ENCODE measurements at places on chromosomes 5 and 9. TPM values are rescaled to one million over a fixed set of nuclear protein-coding genes. Genes with fewer than 3 reads are reported as not detected.

GRCh38 chr5:90911169-90911568, 352.6 kb downstream of the ADGRV1 start:
- no peak for DNase-seq

Gene NTRK2
- 2.3 TPM for total RNA-seq

- no peak for DNase-seq
These were observed 451.3 kb upstream of the KLF4 start for GRCh38 chr9:107940616-107941595.

Gene NRG2
- not detected for total RNA-seq

Gene GAS1
- 0.62 TPM for total RNA-seq

GRCh38 chr9:107337676-107338590, 54.9 kb downstream of the RAD23B start:
- no peak for DNase-seq

DNA sequence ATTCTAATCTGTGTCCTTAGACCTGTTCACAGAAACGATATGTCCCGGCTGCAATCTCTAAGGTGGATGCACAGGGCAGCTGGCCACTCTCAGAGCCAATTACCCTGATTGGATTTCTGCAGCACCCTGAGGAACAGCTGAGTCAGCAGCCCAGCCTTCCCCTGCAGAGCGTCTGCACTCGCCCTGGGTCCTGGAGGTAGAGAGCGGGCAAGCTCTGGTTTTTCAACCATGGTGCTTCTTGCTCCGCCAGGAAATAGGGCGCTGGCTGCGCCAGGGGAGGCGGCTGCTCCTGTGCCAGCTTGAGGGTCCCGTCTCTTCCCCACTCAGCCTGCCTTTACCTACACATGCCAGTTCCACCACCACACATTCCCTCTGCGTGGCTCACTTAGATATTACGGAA, 19.2 kb downstream of the NDUFS6 start:
- DNase-seq: no peak

DNA sequence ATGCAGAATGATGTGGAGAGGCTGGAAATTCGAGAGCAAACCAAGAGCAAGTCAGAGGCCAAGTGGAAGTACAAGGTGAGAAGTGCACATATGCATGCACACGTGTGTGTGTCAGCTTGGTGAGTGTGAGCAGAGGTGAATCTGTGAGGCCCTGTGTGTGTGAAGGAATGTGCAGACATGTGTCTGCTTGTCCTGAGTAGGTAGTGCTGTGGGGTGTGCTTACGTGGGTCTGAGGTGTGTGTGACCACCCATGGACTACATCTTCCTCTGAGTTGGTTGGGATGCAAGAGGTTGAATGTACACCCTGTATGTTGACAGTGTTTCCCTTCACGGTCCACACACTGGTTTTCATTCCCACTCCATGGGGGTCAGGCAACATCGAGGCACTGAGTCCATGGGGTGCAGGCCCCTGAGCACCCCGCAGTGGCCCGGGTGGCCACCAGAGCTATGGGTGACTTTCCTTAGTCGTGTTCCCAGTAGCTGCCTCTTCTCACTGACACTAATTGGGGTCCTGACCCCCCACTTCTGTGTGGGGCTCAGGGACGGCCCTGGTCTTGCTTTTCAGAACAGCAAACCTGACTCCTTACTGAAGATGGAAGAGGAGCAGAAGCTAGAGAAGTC, 86.7 kb downstream of the PHF2 start:
- DNase-seq: no peak

DNA sequence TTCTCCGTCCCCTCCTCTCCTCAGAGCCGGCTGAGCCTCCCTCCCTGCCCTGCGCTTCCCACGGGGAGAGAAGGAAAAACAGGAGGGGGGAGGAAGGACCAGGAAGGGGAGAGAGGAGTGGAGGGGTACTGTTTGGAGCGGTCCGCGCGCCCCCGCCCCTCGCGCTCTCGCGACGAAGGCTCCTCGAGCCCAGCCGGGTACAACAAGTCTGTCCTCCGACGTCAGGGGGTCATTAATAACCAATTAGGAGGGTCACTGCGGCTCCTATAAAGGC, 480 bp upstream of the PRDM12 start:
- DNase-seq: no peak

- DNase-seq: no peak
These were observed 25.2 kb upstream of the CEMIP2 start for GRCh38 chr9:71793386-71794105.

Gene KLF4
- total RNA-seq: 0.25 TPM

Gene MAST4
- 23.5 TPM for total RNA-seq

DNA sequence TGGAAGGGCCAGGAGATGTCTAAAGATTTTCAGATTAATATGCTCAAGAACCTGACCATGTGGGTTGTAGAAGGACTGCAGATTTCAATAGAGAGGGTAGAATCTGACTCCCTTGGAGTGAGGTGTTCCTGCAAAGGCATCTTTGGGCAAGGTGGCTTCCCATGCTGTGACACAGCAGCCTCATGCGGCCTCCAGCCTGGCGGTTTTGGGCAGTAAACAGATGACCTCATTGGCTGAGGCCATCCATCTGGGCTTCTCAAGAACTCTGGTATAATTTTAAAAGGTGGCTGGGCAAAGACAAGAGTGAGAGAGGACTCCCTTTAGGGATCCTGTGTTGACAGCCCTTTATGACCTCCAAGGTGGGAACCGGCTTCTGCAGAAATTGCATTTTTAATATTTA, 90.3 kb upstream of the ERCC6L2 start:
- no peak for DNase-seq

GRCh38 chr9:131590907-131591844, 45.9 kb downstream of the PRRT1B start:
- peak; percentile 81 for DNase-seq

- no peak for DNase-seq
These were observed 11.5 kb upstream of the PRRX2 start for GRCh38 chr9:129653823-129654553.

DNA sequence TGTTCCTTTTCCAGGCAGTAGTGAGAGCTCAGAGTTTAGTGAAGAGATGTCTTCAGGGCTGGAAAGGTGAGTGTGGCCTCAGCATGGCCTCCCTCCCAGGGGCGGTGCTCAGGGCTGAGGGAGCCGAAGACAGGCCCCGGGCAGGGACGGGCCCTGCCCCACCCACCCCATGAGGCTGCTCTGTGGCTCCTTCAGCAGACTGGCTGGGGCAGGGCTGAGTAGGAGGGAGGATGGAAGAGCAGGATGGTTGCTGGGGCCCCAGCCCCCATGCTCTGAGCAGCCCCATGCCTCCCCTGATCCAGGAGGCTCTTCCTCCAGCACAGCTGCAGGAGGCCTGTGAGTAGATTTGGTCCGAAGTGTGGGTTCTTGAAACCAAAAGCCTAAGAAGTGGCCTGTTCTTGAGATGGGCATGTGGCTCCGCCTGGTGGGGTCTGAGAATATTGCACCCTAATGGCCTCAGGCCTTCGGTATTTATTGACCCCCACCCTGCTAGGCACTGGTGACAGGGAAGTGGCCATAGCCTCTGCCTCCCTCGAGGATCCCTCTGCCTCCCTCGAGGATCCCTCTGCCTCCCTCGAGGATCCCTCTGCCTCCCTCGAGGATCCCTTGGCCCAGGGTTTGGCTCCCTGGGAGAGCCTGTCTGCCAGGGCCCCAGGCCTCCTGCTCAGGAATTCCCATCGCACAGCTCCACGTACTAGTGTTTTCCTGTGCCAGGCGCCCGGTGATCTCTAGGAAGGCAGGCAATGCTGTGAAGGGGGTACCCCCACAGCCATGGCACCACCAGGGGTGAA, 65.4 kb upstream of the GARNL3 start:
- peak; percentile 80 for DNase-seq

Gene GPSM1
- 2.9 TPM for total RNA-seq

DNA sequence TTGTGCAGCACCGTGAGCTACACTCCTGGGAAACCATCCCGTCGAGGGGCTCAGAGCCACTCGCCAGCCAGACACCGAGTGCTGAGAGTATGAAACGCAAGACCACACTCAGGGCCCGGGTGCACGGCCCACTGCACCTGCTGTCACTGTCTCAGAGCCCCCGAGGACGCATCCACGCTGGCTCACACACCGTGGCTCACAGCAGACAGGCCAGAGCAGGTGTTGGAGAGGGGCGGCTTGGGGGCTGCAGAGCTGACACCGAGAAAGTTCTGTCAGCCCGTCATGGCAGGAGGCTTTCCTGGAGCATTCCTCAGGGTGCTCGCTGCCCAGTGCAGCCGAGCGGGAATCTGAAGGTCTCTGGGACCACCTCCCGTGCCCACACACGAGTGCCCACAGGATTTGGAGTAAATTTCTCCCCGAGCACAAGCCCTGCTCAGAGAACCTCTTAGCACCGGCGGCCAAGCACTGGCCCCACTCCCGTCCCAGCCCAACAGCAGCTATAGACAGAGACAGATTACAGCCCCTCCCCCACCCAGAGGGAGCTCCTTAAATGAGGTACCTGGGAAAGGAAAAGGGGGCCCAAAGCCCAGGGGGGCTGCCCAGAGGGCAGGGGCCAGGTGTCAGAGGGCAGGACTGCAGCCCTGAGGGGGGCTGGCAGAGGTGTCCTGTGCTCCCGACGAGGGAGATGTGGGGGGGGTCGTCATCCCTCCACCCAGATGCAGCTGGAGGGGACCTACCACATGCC, 56.0 kb upstream of the SARDH start:
- DNase-seq: no peak

Gene NCS1
- 1.0 TPM for total RNA-seq

Measured in activated CD4-positive, alpha-beta T cell treated with anti-CD3 and anti-CD28 coated beads, Interleukin-2, amount 10 ng/mL, durations not matched to agents 7 days and 5 days (primary cell).